ENCODE measurements at places on chromosomes 2 and 18.

GRCh38 chr2:233792720-233793119 is 14.6 kb downstream of the MROH2A start:
- no peak for DNase-seq

GRCh38 chr2:225937625-225938187 is 538.2 kb downstream of the NYAP2 start:
- no peak for DNase-seq

- DNase-seq, result no peak
These were observed 239.2 kb downstream of the CMPK2 start for GRCh38 chr2:6626401-6627012.

DNA sequence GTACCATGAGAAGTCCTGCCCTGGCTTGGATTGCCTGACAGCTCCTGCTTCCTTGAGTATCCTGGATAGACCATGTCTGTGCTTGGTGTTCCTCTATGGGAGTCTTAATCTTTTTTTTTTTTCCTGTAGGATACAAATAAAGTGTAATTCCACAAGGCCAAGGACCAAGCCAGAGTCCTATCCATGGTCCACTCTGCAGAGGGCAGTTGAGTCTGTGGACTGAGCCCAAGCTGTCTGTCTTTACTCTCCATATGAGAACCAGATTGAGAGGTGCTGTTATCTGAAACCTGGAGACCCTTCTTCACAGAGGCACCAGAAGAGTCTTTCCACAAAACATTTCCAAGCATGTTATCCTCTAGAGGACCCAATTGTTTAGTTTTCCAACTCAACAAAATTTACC is 1.4 kb upstream of the KIF3C start:
- no peak for DNase-seq

- no peak for DNase-seq
These were observed 159.3 kb downstream of the ZBTB7C start for GRCh38 chr18:48249854-48250253.

DNA sequence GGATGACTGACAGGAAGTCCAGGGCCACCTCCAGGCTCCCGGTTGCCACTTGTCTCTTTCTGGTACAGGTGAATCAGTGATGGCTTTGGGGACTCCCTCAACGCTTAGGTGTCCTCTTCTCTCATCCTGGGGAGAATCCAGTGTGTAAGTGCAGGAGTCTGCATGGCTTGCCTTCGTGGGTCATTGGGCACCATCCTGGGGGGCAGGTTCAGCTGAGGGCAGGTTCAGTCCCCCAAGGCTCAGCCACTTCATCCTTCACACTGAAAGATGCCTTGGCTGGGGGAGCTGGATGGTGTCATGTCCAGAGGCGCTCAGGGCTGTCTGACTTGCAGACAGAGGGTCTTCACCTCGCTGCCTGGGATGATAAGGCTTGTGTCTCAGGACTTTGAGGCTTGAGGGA is 29.2 kb downstream of the SH3RF3 start:
- no peak for DNase-seq

GRCh38 chr2:126837966-126838715 is 60.5 kb upstream of the TEX51 start:
- DNase-seq, result no peak

- DNase-seq, result no peak
These were observed 121.6 kb upstream of the CDC42EP3 start for GRCh38 chr2:37793004-37793403.

DNA sequence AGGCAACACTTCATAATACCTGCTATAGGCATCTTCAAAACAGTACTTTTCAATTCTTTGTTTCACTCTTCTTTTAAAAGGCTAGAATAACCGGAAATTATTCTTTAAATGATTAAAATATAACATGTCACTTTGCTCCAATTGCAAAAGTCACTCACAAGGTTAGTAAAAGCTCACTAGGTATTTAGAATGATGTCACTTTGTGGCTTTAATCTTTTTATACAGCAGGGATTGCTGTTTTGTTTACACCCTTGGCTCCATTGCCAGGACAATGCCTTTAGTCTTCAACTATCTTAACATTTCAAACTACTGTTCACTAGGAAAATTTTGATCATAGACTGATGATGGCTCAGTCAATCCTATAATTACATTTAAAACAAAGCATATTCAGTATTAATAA is 157.1 kb downstream of the BAZ2B start:
- DNase-seq, result no peak

- no peak for DNase-seq
These were observed 20.0 kb upstream of the CAVIN2 start for GRCh38 chr2:191866675-191867506.

DNA sequence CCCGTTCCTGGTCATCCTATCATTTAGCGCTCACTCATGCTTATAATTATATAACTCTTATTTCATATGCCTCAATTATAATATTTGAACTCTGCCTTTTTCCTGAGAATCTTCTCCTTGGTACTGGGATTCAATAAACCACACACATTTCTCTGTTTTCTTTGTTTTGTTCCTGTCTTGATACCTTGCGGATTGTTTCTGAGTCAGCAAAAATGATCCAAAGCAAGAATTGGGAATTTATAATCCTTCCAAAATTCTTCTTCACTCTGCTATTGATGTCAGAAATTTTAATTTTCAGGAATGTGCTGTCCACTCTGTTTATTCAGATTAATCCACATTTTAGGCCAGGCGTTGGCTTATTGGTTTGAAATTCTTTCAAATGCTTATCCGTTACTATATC is 886.0 kb downstream of the SUCLG1 start:
- no peak for DNase-seq

DNA sequence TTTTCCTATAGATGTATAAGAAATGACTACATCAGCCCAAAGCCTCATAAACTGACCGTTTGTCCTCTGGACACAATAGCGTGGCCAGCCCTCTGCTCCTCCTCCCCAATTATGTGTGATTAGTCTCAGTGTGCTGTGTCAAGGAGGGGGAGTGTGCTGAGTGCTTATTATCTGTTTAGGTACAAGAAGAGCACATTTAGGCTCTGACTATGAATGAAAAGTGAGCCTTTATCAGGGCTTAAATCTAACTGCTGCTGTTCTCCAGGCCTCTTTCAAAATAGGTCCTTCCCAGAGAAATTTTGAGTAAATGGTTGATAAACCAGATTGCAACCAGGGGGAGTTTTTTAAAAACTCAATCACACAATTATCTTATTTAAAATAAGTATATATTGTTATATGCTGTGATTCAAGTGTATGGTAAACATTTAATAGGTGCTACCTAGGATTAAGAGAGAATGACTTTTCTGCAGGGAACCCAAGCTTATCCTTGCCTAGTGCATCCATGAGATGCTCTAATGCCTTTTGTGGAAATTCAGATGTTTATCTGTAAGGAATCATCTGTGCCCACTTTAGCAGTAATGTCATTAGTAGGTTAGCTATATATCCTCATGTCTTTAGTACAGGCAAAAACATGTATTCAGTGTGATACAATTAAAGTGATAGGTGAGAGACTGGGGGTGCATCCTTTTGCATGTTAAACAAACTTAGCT is 168.7 kb upstream of the SIX3 start:
- DNase-seq, result no peak

- no peak for DNase-seq
These were observed 27.9 kb downstream of the CNDP1 start for GRCh38 chr18:74562131-74562730.

DNA sequence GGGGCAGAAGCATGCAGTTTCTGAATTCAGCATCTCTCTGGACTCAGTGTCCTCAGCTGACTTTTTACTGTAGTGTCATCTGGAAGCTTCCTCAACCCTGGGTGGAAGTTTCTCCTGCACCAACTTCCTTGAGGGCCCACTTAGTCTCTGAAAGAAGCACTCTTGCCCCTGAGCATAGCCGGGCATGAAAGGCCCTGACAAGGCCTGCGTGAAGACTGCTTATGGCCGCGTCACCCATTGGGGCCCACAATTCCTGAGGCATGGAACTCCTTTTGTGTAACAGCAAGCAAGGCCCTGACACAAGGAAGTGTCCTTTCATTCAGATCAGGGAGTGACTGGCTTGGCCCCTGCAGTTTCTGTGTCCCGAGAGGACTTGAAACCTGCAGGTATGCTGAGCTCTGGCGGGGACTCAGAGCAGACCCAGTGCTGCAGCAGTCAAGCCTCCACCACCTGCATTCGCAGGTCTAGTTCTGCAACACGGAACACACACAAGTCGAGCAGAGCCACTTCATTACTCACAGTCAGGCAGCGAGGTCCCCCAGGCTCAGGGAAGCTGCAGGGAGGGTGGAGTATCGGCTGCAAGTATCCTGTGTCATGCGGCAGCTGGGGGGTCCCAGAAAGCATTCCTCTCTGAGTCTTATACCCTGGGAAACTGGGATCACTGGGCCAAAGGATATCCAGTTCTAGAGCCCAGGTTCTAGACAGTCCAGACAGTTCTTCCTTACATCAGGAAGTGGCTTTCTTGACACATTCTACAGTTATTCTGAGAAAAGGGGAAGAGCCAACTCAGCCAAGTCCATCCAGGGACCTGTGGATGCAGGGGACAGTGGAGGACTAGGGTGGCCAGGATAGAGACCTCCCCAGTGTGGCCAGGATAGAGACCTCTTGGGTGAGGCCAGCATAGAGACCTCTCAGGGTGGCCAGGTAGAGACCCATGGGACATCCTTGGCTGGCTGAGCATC is 35.6 kb upstream of the PRLH start:
- no peak for DNase-seq

GRCh38 chr2:218266316-218266979 is 3.5 kb downstream of the AAMP start:
- no peak for DNase-seq

DNA sequence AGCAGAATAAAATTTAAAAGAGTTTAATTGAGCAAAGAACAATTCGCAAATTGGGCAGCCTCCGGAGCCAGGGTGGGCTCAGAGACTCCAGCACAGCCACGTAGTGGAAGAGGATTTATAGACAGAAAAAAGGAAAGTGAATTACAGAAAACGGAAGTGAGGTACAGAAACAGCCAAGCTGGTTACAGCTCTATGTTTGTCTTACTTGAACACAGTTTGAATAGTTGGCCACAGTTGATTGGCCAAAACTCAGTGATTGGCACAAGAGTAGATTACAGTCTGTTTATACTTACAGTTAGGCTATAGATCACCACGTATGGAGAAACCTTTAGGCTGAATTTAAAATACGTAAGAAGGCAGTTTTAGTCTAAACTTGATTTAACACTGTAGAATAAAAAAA is 78.8 kb upstream of the NEDD4L start:
- no peak for DNase-seq

All from GM13977 (cell line).